Activated naive CD8-positive, alpha-beta T cell treated with anti-CD3 and anti-CD28 coated beads for 36 hours (primary cell): ENCODE measurements at places on chromosomes 12 and 14.

GRCh38 chr12:84361651-84362551 lies 550.7 kb downstream of the SLC6A15 start:
- DNase-seq = no peak

- DNase-seq = no peak
Measured at GRCh38 chr14:99880651-99881420, 87.6 kb downstream of the EML1 start.

- DNase-seq = peak; percentile 87
Measured at GRCh38 chr12:55930771-55931316, at the start of gene DGKA. DGKA (plus strand) TSS chr12:55931162; CDS start chr12:55936504, 5,342 bp downstream.

- no peak for DNase-seq
Measured at GRCh38 chr12:77131977-77132490, 66.7 kb upstream of the E2F7 start.

- peak; percentile 5 for DNase-seq
Measured at GRCh38 chr14:78848234-78848820, 678.2 kb downstream of the NRXN3 start.

- no peak for DNase-seq
Measured at GRCh38 chr12:115042341-115042740, 358.4 kb upstream of the TBX3 start.

DNA sequence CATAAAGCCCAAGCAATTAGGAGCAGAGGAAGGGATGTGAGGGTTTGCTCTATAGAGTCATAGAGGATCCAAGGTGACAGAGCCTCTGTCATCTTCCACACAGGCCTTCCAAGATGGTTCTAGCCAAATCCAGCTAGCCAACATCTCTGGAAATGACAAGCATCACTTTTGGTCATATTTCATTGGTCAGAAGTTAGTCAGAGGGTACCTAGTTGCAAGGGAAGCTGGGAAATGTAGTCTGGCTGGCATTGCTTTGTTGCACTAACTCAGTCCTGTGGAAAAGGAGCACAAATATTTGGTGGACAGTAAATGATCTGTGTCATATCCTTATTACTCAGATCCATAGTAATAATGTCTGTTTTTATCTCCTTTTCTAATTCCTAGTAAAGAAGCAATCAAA lies 715.7 kb downstream of the NRXN3 start:
- DNase-seq = no peak

- DNase-seq = no peak
Measured at GRCh38 chr12:52061470-52062166, 8.2 kb upstream of the ATG101 start.

GRCh38 chr14:54347044-54347443 lies 49.8 kb upstream of the CDKN3 start:
- DNase-seq = no peak

- no peak for DNase-seq
Measured at GRCh38 chr14:74794947-74795346, 31.8 kb downstream of the YLPM1 start.

- no peak for DNase-seq
Measured at GRCh38 chr12:12992418-12993130, 7.5 kb downstream of the HEBP1 start.

DNA sequence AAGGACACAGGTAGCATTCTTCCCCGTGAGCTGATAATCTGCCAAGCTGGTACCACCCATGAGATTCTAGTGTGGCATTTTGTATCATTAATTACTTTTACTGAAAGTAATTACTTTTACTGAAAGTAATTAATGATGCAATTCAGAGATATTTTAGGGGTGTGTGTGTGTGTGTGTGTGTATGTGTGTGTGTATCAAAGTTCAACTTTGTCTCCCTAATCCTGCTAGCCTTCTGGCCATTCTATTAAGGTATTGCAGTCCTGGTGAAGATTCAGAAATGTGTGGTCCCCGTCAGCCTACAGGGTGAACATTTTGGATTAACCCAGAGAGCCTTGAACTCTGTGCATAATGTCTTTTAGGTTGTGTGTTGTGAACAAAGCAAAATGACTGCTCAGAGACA lies 310.8 kb downstream of the ZFP36L1 start:
- DNase-seq = no peak

DNA sequence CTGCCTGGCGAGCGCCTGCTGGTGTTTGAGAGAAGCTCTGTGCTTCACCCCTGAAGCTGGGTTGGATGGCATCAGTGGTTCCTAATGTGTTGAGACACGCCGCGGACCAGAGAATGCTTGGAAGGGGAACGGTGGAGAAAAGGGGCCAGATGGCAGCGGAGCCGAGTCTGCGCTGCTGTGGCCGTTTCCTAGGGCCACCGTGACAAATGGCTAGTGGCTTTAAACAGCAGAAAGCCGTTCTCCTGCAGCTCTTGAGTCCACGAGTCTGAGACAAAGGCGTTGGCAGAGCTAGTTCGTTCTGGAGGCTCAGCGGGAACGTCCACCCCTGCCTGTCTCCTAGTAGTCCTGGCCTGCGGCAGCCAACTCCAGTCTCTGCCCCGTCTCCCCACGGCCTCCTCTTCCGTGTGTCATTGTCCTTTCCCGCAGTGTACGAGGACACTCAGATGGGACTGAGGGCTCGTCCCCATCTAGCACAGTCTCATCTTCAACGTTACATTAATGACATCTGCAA lies 103.6 kb downstream of the ADGRD1 start:
- no peak for DNase-seq

- no peak for DNase-seq
Measured at GRCh38 chr12:10363658-10363913, 26.3 kb downstream of the KLRK1 start.

GRCh38 chr14:90483117-90483516 lies 86.3 kb downstream of the CALM1 start:
- no peak for DNase-seq

DNA sequence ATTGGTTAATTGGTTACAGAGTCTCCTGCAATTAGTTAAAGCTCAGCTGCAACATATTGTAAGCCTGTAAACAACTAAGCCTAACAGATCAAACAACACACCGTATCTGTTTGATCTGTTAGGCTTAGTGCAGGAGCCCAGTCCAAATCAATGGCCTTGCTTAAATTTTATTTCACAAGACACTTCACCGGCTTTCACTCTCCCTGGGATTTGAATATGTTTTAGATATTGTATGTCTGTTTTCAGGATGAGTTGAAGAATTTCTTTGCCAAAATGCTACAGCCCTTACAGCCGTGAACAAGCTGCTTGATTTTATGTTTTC lies 5.5 kb upstream of the RNASE1 start:
- no peak for DNase-seq

GRCh38 chr12:88578276-88579160 lies 1.8 kb downstream of the KITLG start:
- DNase-seq = no peak

DNA sequence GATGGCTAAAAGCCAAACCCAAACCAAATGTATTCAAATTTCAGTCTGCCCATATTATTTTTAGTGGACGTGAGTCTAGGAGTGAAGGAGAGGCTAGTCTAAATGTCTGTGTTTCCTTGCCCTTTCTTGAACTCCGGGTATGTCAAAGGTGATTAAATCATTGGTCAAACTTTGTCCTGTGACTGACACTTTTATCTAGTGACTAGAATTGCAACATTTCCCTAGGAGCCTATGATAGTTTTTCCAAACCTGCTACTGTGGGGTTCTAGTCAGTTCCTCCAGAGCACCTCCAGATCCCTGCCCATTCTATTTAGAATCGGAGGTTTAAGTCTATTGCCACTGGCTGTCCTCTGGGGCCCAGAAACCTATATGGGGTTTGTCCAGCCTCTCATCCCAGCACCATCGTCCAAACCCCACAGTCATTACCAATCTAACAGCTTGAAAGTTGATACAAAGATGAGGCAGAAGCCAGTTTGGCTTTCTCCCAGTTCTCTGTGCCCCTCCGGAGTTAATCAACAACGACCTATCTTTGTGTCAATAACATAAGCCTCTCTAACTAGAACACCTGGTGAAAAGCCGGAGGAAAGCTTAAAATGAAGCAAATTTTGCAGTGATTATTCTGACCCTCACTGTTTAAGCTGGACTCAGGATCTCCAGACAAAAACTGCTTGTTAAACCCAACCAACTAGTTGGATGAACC lies 306.7 kb downstream of the ZFP36L1 start:
- no peak for DNase-seq

- no peak for DNase-seq
Measured at GRCh38 chr14:75339059-75339458, 60.4 kb downstream of the FOS start.

DNA sequence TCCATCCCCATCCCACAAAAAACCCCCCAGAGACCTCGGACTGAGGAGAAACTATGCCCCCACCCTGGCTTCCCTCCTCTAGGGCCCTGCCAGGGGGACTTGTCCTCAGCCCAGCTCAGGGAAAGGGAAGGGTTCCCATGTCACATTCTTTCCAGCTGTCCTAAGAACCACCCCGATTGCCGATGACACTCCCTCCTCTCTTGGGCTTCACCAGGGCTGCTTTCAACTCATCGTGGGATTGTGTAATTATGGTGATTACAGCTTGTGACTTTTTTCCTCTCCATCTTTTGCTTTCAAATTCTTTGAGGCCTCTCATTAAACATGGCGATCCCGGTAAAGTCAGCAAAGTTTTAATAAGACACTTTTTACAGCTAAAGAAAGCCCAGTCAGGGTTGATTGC lies 344.0 kb downstream of the DPF3 start:
- DNase-seq = no peak

DNA sequence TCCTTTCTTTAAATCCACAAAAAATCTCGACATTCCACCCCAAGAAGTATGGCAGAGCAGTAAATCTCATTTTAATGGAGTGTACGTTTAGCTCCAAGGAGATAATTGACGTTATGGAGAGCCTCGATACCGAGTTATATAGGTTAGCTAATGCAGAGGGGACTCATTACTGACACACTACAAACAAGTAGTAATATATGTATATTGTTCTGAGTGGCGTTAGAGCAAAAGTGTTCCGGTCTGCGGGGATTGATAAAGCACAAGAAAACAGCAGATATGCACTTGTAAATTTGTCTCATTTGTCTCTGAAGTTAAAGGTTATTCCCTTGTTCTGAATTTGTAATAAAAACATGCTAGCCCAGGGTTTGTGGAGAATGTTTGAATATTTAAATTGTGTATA lies 84.1 kb downstream of the BCL11B start:
- DNase-seq = no peak
